ENCODE measurements at places on chromosomes 6 and 20.

DNA sequence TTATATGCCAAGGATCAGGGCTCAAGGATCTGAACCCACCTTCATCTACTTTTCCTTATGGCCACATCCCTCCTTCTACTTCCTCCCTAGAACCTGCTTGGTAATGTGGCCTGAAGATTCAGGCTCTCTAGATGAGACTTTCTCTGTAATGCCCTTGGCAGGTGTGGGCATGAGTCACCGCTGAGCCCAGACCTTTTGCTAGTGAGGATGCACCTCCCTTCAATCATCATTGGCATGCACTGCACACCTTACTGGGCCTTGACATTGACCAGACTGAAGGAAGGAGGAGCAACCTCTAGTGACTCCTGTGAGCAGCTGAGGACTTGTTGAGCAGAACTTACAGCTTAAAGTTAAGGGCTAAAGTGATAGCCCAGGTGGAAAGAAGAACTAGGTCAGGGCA, 405.3 kb downstream of the MAFB start:
- DNase-seq = no peak

DNA sequence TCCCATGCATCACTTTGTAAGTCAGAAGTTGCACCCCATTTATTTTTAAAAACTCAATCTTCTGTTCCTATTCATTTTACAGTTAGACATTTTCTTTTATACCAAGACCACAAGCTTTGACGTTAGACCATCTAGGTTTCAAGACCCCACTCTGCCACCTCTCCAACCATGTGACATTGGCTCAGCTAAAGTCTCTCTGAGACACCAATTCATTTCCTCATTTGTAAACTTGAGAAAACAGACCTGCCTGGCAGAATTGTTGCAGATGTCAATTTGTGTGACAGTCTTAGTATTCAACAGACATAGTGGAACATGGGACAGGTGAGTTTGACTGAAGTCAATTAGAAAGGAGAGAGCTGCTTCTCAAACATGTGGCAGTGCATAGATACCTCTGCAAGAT, 55.6 kb upstream of the CSE1L start:
- no peak for DNase-seq

DNA sequence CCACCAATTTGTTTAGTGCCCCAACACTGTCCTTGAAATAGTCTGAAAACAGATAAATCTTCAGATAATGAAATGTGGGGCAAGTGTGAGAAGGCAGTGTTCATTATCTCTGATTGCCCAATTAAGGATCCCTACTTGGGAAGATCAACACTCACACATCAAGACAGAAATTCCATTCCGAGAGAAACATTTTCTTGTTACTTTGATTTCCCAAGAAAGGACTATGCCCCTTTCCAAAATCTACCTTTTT, 16.2 kb downstream of the HMGN4 start:
- no peak for DNase-seq

- DNase-seq = no peak
These were observed 46.7 kb downstream of the TRERF1 start for GRCh38 chr6:42405021-42405420.

DNA sequence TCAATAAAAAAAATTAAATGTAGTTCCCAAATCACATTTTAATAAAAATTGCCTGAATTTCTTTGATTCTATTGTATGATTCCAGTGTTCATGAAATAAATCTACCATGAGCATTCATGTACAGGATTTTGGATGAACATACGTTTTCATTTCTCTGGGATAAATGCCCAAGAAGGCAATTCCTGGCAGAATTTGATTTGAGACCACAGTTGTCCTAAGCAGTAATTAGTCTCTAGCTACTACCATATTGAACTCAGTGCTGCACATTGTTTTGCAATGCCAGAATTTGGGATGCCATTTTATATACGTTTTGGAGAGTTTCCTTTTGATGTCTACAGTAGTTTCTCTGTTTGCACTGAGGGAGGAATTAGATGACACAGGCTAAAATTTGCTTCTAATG, 265.3 kb upstream of the HS3ST5 start:
- no peak for DNase-seq

DNA sequence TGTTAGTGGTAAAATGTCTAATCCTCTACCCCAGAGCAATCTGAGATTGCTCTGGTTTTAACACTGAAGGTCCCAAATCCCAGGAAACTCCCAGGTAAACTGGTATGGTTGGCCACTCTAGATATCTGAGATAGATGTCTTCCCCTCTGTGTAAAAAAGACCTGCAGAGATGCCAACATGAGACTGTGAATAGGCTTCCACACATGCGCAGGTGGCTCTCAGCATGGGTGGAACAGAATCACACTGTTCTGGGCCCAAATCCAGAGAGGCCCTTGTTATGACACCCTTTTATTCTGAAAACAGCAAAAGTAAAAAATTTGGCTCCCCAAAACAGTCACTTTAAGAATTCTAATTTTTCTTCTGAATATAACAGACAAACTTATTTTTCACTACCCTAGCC, 88.7 kb upstream of the BMP5 start:
- DNase-seq = no peak

DNA sequence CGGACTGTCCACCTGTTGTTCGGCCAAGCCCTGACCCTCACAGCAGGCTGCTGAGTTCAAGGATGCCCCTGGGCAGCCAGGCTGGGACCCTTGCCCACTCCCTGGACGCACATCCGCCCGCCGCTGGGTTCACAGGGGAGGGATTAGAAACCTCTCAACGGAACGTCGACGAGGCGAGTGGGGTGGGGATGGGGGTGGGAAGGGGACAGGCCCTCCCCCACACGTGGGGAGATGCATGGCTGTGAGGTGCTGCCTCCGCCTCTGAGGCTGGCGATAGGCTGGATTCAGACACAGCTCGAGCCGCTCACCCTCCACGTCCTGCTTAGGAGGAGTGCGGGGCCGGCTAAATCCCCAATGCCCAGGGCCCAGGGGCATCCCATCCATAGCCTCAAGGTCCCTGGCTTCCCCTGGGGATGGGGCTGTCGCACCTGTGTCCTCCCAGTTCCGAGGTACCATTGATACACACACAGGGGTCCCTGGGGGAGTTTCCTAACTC, 90.6 kb upstream of the BHLHE23 start:
- DNase-seq = no peak

- DNase-seq = no peak
These were observed 171.5 kb upstream of the RIPOR2 start for GRCh38 chr6:25107218-25107617.
